ENCODE measurements at places on chromosomes 2 and 18.

DNA sequence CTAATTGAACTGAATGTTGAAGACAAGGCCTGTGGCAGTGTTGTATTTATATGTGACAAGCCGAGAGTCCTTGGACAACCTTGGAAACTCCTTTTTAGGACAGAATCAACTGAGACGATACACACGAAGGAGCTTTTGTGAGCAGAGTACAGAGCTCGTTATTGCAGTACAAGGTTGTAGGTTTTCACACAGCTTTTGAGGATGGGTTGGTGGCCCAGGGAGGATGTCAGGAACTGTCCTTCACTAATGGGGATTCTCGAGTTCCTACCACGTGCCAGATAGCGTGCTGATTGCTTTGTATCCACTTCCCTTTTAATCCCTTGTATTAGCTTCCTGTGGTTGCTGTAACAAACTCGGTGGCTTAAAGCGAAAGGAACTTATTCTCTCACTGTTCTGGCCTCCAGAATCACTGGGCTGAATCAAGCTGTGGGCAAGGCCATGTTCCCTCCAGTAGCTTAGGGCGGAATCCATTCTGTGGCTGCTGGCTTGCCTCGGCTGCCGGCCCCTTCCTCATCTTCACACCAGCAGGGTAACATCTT lies 20.2 kb downstream of the INPP4A start:
- DNase-seq: no peak

DNA sequence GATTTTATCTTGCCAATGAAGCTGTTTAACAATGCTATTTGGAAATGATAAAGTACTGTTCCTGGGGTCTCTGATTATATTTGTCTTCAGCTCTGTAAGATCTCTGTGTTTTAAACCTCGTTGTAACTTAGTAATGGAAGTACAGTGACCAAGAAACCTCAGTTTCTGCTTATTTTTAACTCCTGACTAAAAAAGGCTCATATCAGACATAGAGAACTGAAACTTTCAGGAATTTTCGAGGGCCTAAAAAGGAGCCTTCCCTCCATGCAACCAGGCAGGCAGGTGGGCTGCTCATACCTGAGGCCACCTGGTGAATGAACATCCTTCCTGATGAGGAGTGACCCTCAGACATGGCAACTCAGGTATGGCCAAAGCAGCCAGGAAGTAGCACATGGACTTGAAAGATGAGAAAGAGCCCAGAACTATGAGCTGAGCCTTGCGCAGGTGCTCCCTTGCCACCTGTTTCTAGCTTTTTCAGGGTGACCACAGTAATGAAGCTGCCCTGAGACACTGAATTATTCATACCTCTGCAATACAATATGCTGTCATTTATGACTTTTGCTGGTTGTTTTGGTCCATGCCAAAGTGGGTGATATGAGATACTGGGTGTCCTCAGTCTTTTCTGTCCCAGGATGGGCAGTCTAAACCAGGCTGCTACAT lies 23.9 kb downstream of the MYO3B start:
- no peak for DNase-seq

DNA sequence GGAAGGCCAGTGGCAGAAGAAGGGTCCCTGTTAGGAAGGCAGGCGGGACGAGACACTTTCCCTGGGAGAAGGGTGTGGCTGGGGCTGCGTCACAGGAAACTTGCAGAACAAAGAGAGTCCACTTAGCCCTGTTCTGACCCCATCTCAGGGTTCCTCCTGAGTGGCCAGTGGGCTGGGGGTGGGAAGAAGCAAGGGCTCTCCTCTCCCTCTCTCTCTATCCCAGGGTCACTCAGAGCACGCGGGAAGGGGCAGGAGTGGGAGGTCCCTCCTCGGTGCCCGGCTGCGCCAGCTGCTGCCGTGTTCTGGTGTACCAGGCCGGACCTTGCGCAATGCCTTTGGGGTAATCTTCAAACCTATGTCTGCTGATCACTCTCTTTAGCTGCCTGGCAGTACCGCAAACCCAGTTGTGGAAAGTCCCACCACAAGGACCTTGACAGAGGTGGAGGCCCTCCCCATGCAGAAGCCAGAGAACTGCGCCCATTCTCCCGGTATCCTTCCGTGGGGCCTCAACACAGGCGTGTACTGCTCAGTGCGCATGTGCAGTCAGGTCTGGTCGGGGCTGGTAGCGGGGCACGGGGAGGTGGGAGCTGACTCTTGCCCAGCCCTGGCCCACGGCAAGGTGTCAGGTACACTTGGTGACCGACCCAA lies 47.8 kb upstream of the ST3GAL5 start:
- no peak for DNase-seq

DNA sequence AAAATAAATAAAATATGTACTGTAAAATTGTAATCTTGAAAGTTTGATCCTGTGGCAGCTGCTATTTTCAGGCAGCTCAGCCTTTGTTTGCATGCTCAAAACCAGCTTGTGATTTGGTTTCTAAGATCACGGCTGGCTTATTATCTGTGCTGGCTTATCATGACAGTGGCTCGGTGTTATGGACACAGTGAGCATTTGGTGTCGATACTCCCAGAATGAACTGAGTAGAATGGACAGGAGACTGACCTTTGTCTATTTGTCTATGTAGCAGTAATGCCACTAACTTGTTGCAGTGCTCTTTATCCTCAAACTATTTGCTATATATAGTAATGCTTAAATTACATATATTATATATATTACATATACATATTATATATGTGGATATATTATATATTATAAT lies 58.8 kb downstream of the NEDD4L start:
- DNase-seq: no peak

- peak; percentile 22 for DNase-seq
These were observed 13.3 kb downstream of the ATF2 start for GRCh38 chr2:175154661-175155082.

- no peak for DNase-seq
These were observed 60.1 kb downstream of the PTPN2 start for GRCh38 chr18:12823892-12824291.

DNA sequence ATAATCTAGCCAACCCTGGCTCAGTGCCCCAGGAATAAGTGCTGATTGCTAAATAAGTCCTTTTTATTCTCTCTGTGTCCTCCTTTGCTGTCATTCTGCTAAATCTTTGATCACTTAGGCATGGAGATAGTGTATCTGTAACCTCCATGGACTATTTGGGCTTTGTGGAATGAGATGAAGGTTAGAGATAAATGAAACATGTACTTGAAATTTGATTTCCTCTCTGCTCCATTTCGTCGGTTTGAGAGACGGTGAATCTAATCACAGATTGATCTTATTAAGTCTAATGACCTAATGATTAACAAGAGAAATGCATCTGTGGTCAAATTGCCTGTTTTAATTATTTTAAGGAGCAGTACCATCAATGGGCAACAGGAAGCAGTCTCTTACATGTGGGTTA lies 159.2 kb downstream of the RIT2 start:
- DNase-seq: no peak

DNA sequence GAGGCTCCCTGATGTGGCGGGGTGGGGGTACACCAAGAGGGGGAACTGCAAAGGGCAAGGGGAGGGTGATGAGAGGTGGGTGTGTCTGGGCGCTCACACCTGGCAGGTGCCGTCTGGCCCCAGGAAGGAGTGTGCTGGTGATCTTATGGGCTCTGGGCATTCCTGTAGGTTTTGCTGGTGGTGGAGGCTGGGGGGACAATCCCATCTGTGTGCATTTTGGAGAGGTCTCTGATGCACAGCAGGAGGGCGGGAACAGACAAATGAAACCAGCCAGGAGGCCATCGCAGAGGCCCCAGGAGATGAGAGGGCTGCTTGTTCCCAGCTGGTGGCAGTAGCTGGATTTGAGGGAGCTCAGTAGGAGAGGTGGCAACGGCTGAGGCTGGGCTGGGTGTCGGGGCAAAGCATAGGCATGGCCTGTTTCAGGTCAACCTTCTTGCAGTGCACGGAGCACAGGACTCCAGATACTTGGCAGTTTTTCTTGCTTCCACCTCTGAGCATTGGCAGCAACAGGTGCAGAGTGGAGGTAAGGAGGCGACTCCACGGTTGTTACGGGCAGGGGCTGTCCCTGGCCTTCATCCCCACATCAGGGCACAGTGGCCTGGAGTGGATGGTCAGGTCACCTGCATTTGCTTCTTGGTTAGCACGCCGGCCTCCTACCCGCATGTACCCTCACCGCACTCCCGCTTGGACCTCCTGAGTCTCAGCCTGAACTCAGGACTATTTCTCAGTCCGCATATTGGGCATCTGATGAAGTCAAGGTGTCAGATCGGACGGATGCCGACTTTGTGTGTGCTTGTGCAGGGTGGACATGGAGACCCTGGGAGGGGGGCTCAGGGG lies 194.2 kb upstream of the HDAC4 start:
- DNase-seq: no peak

All from GM20000 (cell line).